ENCODE measurements at places on chromosomes 5 and 9. TPM values are rescaled to one million over a fixed set of nuclear protein-coding genes. Genes with fewer than 3 reads are reported as not detected.

ASPN gene
- 142 TPM for total RNA-seq

RXFP3 gene
- total RNA-seq = 0.28 TPM

TMEM245 gene
- 82.8 TPM for total RNA-seq

SLC46A2 gene
- 0.30 TPM for total RNA-seq

PIP5KL1 gene
- 2.7 TPM for total RNA-seq

CNTLN gene
- total RNA-seq = 21.7 TPM

XPA gene
- 28.8 TPM for total RNA-seq

AFAP1L1 gene
- 48.6 TPM for total RNA-seq

C9orf153 gene
- 0.99 TPM for total RNA-seq

FUBP3 gene
- total RNA-seq = 53.0 TPM

RGS14 gene
- total RNA-seq = 14.4 TPM

EIF4E1B gene
- total RNA-seq = 0.44 TPM

SOHLH1 gene
- total RNA-seq = 0.99 TPM

MYMK gene
- not detected for total RNA-seq

SH2D3C gene
- total RNA-seq = 11.6 TPM

RFESD gene
- total RNA-seq = 6.8 TPM

HAVCR2 gene
- total RNA-seq = 10.6 TPM

IL9 gene
- total RNA-seq = not detected

FST gene
- 3.7 TPM for total RNA-seq

TMEM252 gene
- total RNA-seq = not detected

PCDHB10 gene
- total RNA-seq = 9.3 TPM
